ENCODE measurements at places on chromosomes 2 and 18.

DNA sequence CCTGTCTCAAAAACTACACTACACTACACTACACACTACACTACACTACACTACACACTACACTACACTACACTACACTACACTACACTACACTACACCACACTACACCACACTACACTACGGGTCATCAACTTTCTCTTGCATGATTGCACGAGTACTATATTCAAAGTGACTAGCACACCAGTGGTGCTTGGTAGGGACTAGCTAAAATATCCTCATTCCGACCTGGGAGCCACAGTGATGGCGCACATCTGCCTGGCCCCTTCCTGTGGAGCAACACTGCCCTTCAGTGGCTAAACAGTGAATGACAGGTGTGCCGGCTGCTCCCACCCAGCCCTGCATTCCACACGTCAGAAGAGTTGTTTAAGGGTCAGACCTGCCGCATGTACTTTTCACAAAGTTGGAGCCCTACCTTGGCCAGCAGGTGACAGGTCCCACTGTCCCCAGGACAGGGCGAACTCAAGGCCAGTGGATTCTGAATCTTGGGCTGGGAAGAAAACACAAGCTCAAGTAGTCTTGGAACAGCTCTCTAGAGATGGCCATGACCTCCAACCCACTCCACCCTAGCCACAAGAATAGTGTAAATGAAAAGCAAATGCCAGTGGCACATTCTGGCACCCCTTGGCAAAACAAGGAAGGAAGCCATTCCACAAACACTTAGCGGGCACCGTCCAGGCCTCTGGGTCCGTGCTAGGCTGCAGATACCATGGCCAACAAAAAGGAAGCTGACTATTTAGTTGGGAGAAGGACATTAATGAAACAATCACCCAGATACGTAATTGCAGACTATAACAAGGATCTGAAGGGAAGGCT is 79.7 kb upstream of the MSH2 start:
- DNase-seq, result no peak

GRCh38 chr2:151325581-151326095 is 31.8 kb upstream of the TNFAIP6 start:
- no peak for DNase-seq

DNA sequence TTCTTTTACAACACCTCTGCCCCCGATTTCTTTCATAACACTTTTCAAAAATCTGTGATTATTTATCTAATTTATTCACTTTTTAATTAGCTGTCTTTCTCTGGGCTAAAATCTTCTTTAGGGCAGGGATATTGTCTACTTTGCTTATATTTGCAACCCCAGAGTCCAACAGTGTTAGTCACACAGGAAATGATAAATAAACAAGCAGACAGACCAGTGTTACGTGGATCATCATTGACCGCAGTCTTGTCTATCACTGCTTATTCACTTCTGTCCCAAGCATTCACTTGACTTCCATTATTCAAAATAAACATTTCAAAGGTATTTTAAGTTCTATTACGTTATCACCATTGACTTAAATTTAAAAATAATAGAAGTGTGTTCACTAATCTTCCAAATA is 237.6 kb upstream of the UBE2E3 start:
- DNase-seq, result no peak

DNA sequence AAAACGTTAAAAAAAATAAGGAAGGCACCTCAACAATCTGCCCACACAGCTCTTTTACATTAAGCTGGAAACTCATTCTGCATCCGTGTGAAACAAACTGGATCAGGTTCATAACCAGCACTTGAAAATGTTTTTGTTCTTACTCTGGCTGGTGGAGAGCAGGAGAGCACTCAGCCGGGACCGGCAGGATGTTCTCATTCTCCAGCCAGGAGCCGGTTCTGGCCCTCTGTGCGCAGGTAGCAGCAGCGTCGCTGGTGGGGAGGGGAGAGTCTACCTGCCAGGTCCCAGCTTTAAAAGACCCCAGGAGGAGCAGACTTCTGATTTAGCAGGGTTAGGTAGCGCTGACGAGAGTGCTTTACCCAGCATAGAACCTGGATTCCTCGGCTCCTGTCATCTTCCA is 834.9 kb upstream of the SALL3 start:
- no peak for DNase-seq

GRCh38 chr2:11411768-11412448 is 54.1 kb downstream of the E2F6 start:
- DNase-seq, result no peak
